ENCODE measurements at places on chromosomes 12 and 14. TPM values are rescaled to one million over a fixed set of nuclear protein-coding genes. Genes with fewer than 3 reads are reported as not detected.

GRCh38 chr12:114397978-114398881 lies 7.7 kb downstream of the TBX5 start:
- H3K4me1 ChIP-seq = no peaks in the 10 kb centered on the region
- H3K27ac ChIP-seq = peak overlapping the region; percentile 90
- DNase-seq = no peak
- H3K36me3 ChIP-seq = peaks cover 43% of the 10 kb centered on the region

The GPX2 gene
- not detected for total RNA-seq

DNA sequence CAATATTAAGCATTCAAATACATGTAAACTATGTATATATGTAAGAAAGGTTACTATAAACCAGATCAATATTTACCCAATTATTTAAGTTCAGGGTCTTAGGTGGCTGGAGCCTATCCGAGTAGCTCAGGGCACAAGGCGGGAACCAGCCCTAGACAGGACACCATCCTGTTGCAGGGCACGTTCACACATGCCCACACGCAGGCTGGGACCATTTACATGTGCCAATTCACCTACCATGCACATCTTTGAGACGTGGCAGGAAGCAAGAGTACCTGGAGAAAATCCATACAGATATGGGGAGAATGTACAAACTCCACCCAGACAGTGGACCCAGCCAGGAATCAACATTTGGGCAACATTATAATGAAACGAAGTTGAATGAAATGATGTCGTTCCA lies 263.0 kb upstream of the E2F7 start:
- peaks cover 8% of the 10 kb centered on the region for H3K4me1 ChIP-seq
- DNase-seq = no peak
- no peaks in the 10 kb centered on the region for H3K27me3 ChIP-seq
- H3K36me3 ChIP-seq = no peaks in the 10 kb centered on the region
- H3K27ac ChIP-seq = no peak overlapping the region

GRCh38 chr12:101877806-101878242 lies 444 bp downstream of the DRAM1 start:
- no peaks in the 10 kb centered on the region for H3K36me3 ChIP-seq
- H3K4me1 ChIP-seq = no peaks in the 10 kb centered on the region
- H3K27me3 ChIP-seq = no peaks in the 10 kb centered on the region

DNA sequence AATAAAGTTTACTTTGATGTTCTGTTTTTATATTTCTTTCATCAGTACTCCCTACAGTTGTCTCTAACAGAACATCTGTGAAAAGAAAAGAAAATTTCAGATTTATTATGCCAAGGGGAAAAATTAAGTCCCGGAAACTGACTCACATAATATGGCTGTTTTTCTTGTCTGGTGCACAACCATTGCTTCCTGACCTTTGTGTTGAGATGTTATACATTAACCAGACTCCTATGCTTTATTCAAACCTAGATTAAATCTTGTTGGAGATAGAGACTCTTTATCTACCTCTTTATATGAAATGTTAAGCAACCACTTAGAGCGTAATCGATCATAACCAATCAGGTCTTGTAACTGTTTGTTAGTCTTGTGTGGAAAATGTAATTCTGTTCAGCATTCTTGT lies 37.6 kb upstream of the BICD1 start:
- no peak overlapping the region for H3K27ac ChIP-seq
- H3K36me3 ChIP-seq = no peaks in the 10 kb centered on the region
- DNase-seq = no peak
- H3K27me3 ChIP-seq = no peaks in the 10 kb centered on the region
- H3K4me1 ChIP-seq = no peaks in the 10 kb centered on the region

The OR6C1 gene
- total RNA-seq = not detected

The SDSL gene
- 2.8 TPM for total RNA-seq

The NGB gene
- not detected for total RNA-seq

The KRT77 gene
- total RNA-seq = not detected

GRCh38 chr12:62694116-62694515 lies 227.5 kb downstream of the MON2 start:
- no peak for DNase-seq
- no peaks in the 10 kb centered on the region for H3K4me1 ChIP-seq
- H3K4me3 ChIP-seq = no peak overlapping the region
- no peaks in the 10 kb centered on the region for H3K36me3 ChIP-seq
- no peaks in the 10 kb centered on the region for H3K27me3 ChIP-seq
- no peak overlapping the region for H3K27ac ChIP-seq

GRCh38 chr12:790608-791007 lies 38.2 kb downstream of the WNK1 start:
- no peaks in the 10 kb centered on the region for H3K36me3 ChIP-seq
- peaks cover 82% of the 10 kb centered on the region for H3K4me1 ChIP-seq
- no peaks in the 10 kb centered on the region for H3K27me3 ChIP-seq
- DNase-seq = no peak
- H3K4me3 ChIP-seq = no peak overlapping the region
- H3K27ac ChIP-seq = no peak overlapping the region

- H3K4me1 ChIP-seq = no peaks in the 10 kb centered on the region
- no peaks in the 10 kb centered on the region for H3K27me3 ChIP-seq
- H3K27ac ChIP-seq = no peak overlapping the region
- no peak for DNase-seq
Measured at GRCh38 chr12:109010259-109010658, 10.6 kb downstream of the SVOP start.

DNA sequence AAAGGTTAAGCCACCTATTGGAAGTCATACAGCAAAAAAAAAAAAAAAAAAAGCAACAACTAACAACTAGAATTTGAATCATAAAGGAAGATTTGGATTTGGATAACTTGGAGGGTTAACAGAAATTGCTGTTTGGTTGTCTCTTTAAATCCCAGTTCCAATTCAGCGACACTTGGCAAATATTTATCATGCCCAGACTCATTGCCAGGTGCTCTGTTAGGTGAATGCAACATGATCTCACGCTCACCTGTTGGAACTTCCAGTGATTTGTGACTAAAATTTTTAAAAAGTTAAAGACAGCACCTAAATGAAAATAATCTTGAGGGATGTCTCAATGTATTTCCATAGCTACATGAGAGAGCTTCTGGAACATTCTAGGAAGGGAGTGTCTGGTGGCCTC lies 103.7 kb downstream of the TBX3 start:
- no peak overlapping the region for H3K4me3 ChIP-seq
- H3K4me1 ChIP-seq = no peaks in the 10 kb centered on the region
- no peak overlapping the region for H3K27ac ChIP-seq
- no peaks in the 10 kb centered on the region for H3K27me3 ChIP-seq
- H3K36me3 ChIP-seq = no peaks in the 10 kb centered on the region

The MEG3 gene
- 9.5 TPM for total RNA-seq

DNA sequence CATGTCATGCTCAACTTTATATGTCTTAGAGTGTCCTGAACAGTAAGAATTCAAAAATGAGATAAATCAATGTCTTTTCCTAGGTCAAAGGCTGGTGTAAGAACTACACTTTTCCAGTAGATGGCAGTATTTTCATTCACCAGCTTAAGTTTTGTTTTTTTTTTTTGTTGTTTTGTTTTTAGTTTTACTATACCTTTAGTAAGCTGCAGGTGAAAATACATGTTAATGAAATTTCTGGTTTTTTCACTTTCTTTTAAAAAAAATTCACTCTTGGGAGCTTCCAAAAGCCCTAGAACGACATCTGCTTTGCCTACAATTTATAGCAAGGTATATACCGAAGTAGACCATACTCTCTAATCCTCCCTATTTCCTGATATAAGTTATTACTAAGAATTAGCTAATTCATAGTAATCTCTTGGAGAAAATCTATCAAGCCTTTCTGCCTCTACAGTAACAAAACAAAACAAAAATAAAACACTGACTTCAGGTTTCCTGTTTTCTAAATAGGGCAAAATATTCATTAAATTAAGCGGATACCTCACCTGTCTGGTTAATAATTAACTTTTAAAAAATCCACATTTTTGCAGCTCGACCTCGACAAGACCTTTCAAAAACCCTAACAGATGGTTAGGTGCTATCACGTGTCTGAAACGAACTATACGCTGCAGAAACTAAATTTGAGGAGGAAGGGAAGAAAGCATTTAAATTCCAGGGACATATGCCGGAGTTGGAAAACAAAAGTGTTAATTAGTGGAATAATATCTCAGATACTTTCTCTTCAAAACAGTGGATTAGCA lies 2.7 kb upstream of the SAMD4A start:
- H3K4me3 ChIP-seq = peak overlapping the region; percentile 76

GRCh38 chr14:71336489-71337192 lies 429.4 kb downstream of the PCNX1 start:
- H3K27me3 ChIP-seq = no peaks in the 10 kb centered on the region
- H3K4me3 ChIP-seq = no peak overlapping the region
- H3K36me3 ChIP-seq = no peaks in the 10 kb centered on the region
- H3K27ac ChIP-seq = no peak overlapping the region
- DNase-seq = no peak
- no peaks in the 10 kb centered on the region for H3K4me1 ChIP-seq

DNA sequence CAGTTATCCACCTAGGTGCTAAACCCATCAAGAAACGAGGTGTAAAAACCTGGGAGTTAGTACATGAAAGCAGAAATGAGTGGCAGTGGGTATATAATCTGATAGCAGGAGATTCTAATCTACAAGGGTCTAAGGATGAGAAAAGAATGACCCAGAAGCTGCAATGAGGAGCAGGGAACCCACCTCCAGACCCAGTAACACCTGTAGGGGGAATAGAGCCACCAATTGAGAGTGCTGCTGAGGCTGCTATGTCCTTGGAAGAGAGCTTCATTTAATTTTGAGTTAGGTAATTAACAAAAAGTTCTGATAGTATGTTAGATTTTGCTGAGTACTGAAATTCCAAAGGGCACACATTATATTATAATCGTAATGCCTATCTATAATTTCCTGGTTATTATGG lies 89.8 kb downstream of the KITLG start:
- H3K27me3 ChIP-seq = no peaks in the 10 kb centered on the region
- H3K36me3 ChIP-seq = no peaks in the 10 kb centered on the region
- no peak overlapping the region for H3K4me3 ChIP-seq
- H3K27ac ChIP-seq = no peak overlapping the region

GRCh38 chr12:78385541-78385940 lies 479.0 kb upstream of the SYT1 start:
- no peak for DNase-seq
- no peaks in the 10 kb centered on the region for H3K27me3 ChIP-seq
- H3K4me3 ChIP-seq = no peak overlapping the region
- H3K36me3 ChIP-seq = no peaks in the 10 kb centered on the region

DNA sequence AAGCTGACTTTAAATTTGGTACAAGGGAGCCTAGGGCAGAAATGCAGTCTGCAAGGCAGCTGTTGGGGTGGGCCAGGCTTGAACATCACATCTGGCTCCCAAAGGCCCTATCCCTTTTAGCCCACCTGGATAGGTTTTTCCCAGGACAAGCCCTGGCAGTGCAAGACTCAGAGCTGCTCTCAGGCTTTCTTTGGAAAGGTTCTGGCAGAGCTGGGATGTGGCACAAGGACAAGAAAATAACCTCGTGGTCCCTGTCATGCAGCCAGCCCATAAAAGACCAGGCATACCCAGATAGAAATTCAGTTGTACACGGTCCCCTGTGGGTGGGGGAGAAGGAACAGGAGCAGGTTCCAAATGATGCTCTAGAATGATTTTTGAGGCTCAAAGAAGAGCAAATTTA lies 206.9 kb downstream of the TTC7B start:
- H3K27ac ChIP-seq = peak overlapping the region; percentile 14
- H3K27me3 ChIP-seq = no peaks in the 10 kb centered on the region
- H3K36me3 ChIP-seq = no peaks in the 10 kb centered on the region
- peaks cover 22% of the 10 kb centered on the region for H3K4me1 ChIP-seq
- H3K4me3 ChIP-seq = no peak overlapping the region
- DNase-seq = no peak

The C12orf56 gene
- total RNA-seq = not detected

GRCh38 chr12:125121106-125121505 lies 55.9 kb downstream of the AACS start:
- H3K4me3 ChIP-seq = no peak overlapping the region
- no peaks in the 10 kb centered on the region for H3K4me1 ChIP-seq
- H3K27me3 ChIP-seq = no peaks in the 10 kb centered on the region
- no peak overlapping the region for H3K27ac ChIP-seq
- H3K36me3 ChIP-seq = no peaks in the 10 kb centered on the region
- DNase-seq = no peak

- H3K4me3 ChIP-seq = no peak overlapping the region
- DNase-seq = no peak
- no peak overlapping the region for H3K27ac ChIP-seq
- H3K36me3 ChIP-seq = no peaks in the 10 kb centered on the region
- no peaks in the 10 kb centered on the region for H3K4me1 ChIP-seq
- no peaks in the 10 kb centered on the region for H3K27me3 ChIP-seq
Measured at GRCh38 chr12:14356147-14356546, 9.3 kb upstream of the ATF7IP start.

GRCh38 chr12:124438437-124439056 lies 128.9 kb downstream of the NCOR2 start:
- no peaks in the 10 kb centered on the region for H3K27me3 ChIP-seq
- peak overlapping the region; percentile 60 for H3K27ac ChIP-seq
- DNase-seq = no peak
- peaks cover 15% of the 10 kb centered on the region for H3K36me3 ChIP-seq

DNA sequence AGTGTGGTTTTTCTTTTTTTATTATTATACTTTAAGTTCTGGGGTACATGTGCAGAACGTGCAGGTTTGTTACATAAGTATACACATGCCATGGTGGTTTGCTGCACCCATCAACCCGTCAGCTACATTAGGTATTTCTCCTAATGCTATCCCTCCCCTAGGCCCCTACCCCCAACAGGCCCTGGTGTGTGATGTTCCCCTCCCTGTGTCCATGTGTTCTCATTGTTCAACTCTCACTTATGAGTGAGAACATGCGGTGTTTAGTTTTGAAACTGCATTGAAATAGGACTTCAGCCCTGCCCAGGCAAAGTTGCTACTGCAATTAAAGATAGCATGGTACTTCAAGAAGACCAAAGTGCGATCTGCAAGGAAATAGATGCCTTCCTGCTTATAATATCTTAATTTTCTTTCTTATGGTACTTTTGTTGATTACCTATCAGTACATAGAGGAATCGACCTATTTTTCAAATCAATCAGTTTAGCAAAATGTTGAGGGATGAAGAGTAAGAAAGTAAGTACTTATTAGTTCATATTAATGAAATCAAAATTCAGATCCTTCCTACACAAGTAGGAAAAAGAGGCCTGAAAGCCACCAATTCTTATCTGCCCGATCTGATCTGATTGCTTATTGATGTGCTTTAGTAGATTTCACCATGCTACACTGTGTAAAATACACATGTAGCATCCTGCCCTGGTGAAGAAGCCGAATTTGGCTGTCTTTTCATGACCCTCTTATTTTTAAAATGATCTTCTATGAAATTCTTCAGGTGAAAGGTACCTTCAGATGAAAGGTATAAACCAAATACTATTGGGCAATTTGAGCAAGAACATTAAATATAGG lies 1.6 kb downstream of the LTA4H start:
- no peaks in the 10 kb centered on the region for H3K36me3 ChIP-seq
- peaks cover 14% of the 10 kb centered on the region for H3K4me1 ChIP-seq
- peak overlapping the region; percentile 88 for H3K4me3 ChIP-seq
- DNase-seq = no peak
- H3K27me3 ChIP-seq = no peaks in the 10 kb centered on the region

DNA sequence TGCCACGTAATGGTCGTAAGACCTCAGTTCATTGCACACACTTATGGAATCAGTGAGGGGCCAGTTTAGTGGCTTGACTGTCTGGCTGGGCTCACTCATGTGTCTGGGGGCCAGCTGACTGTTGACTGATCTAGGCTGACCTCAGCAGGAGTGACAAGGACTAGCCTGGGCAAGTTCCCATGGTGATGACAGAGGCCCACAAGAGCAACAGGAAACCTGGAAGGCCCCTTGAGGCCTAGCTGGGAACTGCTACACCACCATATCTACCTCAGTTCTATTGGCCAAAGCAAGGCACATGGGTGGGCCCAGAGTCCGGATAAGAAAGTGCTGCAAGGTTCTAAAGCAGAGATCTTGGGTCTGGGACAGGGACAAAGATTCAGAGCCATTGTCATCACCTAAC lies 21.3 kb upstream of the RFLNA start:
- no peak overlapping the region for H3K4me3 ChIP-seq
- no peak for DNase-seq
- H3K36me3 ChIP-seq = no peaks in the 10 kb centered on the region
- no peak overlapping the region for H3K27ac ChIP-seq
- peaks cover 8% of the 10 kb centered on the region for H3K27me3 ChIP-seq

Measured in right atrium auricular region (tissue), 2 donors.